D721Med (cell line): ENCODE measurements at places on chromosomes 4 and X.

- no peak for DNase-seq
Measured at GRCh38 chrX:120350450-120351138, 11.3 kb upstream of the ATP1B4 start.

DNA sequence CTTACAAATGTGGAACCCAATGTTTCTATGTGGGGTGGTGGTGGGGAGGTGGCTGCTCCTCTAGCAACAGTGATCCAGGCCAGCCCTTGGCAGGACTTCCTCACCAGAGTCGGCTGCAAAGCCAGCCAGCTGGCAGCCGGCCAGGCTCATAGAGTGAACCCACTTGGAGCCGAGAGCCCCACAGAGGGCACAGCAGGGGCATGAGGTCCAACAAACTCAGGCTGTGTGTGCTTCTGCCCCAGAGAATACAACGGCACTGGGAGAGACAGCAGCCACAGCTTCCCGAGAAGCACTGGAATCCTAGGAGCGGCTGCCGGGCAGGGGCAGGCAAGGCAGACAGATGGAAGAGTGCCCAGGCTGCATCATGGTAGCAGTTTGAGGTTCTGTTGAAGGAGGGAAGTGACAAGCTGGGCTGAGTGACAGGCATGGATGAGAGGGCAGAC is 23.5 kb upstream of the SOWAHD start:
- DNase-seq, result no peak

DNA sequence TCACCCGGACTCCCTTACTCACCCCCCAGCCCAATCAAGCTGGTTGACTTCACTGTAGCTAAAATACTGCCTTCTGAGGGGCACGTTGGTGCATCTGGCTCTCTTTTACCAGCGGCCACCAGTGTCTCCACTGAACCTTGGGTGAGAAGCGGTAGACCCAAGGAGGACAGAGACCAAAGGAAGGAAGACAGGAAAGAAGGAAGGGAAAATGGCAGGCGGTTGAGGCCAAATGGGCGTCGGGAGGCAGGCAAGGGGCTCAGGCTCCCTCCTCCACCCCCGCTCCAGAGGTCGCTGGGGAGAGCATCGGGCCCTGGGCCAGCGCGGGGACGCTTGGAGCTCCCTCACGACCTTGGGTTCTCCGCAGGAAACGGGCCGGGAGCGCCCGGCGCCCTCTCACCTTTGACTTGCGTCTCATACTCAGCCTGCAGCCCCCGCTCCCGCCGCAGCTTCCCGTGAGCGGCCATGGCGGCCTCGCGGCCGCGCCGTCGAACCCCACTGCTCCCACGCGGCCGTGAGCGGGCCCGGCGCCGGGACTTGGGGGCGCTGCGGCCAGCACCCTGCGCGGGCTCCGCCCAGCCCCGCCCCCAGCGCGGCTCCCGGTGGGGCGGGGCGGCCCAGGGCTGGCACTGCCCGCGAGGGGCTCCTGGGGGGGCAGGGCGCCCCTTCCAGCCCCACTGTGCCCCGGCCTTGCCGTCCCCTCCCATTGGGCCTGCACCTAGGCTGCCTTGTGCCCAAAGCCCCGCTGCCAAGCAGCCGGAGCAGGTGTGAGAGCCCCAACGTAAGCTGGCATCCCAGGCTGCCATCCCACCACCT is at the start of gene ARHGAP4:
ARHGAP4 (minus strand) TSS at position 526 of the 813 bp plus-strand sequence; CDS start at position 464, 62 bp downstream.
- no peak for DNase-seq

DNA sequence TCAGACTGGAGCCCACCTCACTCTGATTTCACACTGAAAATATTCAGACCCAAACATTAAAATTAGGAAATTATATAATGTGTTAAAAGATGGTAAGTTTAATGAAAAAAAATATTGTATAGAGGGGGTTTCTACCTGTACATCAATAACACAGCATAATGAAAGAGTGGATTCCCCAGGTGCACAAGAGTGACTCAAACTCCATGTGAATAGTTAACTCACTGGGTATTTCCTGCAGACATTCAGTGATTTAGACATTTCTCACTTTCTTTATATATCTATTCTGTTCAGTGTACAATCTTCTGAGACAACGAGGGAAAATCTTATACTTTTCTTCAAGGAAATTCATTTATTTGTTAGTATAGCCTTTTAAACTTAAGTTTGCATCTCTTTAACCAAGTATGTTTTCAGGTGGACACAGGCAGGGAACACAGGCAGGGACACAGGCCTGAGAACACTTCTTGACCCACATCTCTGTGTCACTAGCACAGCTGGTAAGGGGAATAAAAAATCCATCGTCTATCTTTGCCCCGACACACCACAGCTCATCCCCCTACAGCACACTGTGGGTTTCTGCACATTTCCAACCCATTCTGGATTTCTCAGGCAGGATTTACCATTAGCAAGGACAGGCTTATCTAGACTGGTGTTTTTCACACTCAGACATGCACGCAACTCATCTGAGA is 525.5 kb upstream of the BOD1L1 start:
- DNase-seq, result no peak

DNA sequence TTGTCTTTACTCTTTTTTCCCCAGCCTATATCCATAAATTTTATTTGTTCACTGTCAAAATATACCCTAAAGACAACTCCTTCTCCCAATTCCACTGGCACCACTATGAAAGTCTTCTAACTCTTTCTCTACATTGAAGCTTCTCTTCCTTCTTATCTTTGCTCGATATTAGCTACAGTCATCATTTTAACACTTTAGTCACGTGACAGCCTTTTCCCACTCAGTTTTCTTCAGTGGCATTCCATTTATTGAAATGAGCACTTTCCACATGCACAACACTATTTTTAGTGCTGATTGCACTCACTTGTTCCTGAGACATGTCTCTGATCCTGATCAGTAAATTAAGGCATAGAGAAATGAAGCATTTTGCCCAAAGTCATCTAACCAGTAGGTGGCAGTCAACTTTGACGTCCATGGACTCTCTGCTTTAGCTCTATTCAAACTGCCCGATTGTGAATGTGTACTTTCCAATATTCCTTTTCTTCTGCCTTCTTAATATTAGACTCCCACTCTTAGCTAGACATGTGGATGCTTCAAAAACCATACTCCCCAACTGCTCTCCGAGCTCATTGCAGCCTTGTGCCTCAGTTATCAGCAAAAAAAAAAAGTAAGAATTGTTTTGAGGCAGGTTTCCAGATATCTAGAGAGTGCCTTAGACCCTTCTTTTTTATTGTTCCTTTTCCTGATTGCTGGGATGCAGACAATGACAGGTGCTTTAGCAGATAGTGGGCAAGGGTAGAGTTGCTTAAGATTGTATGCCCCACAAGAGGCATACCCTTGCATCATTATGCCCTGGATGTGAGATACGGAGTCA is 394.4 kb upstream of the ADGRL3 start:
- DNase-seq, result no peak

- DNase-seq, result no peak
Measured at GRCh38 chrX:100411802-100412715, 2.0 kb upstream of the PCDH19 start.

DNA sequence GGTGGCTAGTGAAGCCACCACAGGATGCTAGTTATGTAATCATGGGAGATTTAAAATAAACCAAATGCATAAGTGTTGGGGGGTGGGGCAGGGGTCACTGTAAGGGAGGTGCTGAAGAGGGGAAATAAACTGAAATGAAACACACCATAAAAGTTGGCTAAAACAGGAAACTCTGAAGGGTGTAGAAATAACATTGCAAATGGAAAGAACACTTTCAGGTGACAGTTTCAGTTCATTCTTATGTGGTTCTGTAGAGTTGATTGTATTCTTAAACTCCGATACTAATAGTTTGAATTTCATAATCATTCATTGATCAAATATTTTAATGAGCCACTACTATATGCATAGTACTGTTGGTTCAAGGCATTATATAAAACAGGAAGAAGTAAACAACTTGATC is 80.1 kb downstream of the HDAC8 start:
- DNase-seq, result no peak

DNA sequence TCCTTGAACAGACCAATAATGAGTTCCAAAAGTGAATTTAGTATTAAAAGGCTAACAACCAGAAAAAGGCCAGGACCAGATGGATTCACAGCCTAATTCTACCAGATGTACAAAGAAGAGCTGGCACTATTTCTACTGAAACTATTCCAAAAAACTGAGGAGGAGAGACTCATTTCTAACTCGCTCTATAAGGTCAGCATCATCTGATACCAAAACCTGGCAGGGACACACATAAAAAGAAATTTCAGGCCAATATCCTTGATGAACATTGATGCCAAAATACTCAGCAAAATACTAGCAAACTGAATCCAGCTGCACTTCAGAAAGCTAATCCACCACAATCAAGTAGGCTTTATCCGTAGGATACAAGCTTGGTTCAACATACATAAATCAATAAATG is 35.8 kb upstream of the USP46 start:
- no peak for DNase-seq

DNA sequence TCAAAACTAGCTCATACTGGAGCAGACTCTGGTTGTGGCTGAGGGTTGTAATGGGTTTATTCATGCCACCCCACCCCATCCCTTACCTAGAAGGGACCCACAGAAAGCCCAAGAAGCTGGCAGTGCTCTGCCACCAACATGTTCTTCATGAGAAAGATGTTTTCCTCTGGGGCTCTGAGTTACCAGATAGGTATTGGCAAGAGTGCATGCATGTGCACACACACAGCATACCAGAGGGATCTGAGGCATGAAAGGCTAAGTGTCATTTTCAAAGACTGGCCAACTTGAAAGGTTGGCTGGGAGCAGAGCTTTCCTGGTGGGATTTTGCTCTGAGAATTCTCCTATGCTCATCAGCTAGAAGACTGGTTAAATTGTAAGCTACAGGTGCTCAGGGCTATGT is 65.2 kb downstream of the PHOX2B start:
- DNase-seq, result no peak

GRCh38 chrX:18887825-18888212 is 96.1 kb downstream of the PHKA2 start:
- no peak for DNase-seq

DNA sequence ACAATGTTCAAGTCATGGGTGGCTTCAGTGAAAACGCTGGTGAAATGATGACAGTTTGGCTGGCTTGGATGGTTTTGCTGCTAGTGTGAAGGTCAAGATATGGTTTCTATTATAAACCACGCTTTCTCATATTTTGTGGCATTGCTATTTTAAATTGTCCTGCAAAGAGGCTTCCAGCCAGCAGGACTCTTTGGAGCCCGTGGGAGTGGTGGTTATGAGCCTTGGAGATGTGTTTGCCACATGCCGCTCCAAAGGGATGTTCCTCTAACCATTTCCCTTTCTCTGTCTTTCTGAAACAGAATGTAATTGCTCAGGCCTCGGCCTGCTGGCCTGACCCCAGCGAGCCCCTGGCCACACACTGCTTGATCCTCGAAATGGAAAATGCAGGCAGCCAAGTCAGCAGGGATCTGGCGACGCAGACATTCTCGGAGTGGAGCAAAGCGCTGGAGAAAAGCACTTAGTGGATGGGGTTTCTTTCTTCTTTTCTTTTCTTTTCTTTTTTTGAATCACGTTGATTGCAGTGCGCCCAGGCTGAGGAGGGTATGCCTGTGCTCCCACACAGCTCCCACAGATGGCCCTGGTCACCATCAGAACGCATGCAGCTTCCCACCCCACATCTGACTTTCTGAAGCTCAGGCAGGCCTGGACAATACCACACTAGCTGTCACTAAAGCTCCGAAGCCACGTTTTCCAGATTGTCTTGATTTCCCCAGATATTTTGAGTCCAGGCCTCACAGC is 114.0 kb downstream of the ENPP6 start:
- DNase-seq, result no peak

DNA sequence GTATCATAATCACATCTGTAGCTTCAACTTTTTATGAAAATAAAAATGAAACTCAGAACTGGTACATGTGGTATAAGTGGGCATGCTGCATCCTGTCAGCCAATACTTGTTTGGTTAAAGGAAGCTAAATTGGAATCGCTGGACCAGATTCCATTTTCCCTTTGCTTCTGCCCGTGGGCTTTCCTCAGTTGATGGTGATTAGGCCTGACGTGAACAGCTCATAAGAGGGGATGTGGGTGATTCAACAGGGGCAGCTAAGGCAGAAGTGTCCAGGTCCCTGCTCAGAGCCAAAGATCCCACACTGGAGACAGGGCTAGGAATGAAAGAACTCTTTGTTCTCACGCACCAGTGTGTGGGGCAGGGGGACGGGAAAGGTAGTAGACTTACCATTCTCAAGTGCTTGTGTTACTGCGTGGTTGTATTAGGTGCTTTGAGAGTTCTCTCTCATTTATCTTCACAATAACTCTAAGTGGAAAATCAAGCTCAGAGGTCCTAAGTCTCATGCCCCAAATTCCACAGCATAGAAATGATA is 63.2 kb upstream of the GUCY1A1 start:
- DNase-seq, result no peak

GRCh38 chr4:52996261-52997131 is 134.4 kb downstream of the RASL11B start:
- DNase-seq, result no peak

GRCh38 chr4:118774989-118775388 is 60.9 kb downstream of the SEC24D start:
- DNase-seq, result no peak

DNA sequence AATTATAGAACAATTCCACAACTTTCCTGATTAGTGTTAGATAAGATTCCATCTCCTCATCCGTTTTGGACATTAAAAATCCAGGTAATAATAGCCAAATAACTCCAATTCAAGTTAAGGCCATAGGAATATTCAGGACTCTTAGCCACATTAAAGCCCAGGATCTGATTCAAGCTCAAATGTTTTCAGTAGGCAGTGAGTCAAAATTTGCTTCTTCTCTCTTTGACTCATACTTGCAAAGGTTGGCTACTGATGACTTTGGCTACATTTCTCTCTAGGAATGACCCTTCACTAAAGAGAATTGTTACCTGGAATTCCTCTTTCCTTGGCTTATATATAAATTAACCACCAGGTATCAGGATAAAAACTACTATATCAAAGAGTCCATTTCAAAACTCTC is 354.9 kb upstream of the HS3ST1 start:
- DNase-seq, result no peak

GRCh38 chr4:174686826-174687225 is 142.2 kb downstream of the GLRA3 start:
- DNase-seq, result no peak

DNA sequence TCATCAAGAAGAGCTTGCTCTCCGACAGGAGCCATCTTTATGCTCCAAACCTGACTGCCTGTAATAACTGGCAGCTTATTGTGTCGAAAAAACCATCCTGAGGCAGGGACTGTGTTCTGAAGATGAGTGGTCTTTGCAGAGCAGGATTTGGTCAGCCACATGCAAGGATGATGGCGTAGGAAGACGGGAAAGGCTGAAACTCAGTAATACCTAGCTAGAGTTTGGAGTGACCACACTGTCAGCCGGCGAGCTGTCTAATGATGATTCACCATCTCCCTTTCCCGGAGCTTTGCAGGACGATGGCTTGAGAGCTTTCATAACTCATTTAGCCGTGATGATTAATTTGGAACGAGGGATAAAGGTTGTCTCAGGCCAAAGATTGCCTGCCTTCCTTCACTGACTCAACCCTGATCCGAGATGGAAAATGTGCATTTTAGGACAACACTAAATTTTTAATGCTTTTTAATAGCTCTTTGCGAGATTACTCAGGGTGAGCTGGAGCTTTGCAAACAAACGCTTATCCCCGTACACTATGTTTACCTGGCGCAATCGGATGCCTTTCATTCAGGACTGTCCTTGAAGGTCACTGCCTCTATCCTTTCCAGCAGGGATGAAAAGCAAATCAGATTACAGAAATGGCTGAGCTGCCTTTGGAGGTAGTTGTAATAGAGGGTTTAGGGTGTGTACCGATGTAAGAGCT is 288.5 kb downstream of the ASMT start:
- no peak for DNase-seq
